ENCODE measurements at places on chromosomes 7 and 10.

DNA sequence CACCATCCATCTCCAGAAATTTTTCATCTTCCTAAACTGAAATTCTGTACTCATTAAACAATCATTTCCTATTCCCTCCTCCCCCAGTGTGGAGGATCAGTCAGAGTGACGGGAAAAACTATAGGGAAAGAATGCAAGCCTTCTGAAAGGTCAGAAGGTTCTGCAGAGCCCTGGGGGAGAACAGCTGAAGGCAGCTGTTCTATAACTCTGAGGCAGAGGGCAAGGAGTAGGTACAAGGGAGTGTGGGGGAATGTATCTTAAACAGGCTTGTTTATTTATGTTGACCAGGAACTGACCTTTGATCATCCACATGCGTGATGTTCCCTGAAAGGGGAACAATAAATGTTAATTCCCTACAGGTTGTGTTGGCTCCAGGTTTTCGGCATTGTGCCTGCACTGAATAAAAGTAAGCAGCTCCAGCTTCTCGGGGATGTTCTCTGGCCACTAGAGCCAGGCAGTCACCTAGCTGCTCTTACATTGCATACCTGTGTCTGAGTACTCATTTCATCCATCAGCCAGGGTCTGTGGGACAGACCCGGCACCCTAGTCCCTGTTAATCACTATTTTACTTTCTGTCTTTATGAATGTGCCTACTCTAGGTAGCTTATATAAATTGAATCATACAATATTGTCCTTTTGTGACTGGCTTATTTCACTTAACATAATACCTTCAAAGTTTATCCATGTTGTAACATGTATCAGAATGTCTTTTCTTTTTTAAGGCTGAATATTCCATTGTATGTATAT lies 5.8 kb downstream of the IFIT1 start:
- no peak for DNase-seq

DNA sequence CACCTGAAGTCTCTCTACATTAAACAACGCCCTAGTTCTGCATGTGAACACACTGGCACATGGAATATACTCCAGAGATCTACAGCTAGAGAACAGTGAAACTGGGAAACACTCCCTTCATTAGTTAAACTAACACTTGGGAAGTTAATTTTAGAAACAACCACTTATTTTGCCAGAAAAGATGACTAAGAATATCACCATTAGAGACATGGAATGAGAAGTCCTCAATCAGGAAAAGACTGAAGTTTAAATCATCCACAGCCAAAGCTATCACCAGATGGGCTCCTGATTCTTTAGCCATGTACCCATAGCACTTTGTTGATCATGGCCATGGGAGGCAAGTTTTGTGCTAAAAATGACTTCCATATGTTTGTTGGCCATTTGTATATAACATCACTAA lies 719.5 kb downstream of the KCNMA1 start:
- no peak for DNase-seq

DNA sequence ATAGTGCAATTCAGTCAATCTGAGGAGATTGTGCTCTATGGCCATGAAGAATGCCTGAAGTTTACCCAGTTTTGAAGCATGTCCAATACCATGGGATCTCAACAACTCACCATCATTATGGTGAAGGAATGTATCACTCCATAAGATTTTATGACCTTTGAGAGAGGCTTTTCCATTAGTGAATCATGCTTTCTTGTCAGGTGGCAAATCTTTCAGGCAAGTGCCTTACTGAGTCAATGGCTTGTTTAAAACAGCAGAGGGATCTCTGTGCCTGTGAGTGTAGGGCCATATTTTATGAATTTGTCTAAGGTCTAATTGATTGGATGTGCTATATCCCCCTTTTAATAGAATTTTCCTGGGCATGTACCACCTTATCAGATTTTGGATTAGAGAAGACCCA lies 131.5 kb downstream of the CCDC7 start:
- no peak for DNase-seq

DNA sequence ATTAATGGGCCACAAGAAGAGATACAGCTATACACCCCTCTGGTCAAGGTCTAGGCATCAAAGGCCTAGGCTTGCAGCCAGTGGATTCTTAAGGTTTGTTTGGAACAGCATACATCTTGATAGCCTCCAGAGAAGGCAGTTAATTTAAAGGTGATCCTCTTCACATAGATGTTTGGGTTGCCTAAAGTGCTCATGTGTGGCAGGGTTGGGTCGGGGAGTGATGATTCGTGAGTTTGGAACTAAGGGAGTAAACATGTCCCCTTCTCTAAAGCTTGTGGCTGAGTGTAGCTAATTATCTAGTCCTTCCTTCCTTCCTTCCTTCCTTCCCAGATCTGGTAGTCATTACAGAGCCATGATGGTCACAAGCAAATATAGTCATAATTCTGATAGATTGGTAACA lies 12.4 kb downstream of the PCLO start:
- DNase-seq = no peak

DNA sequence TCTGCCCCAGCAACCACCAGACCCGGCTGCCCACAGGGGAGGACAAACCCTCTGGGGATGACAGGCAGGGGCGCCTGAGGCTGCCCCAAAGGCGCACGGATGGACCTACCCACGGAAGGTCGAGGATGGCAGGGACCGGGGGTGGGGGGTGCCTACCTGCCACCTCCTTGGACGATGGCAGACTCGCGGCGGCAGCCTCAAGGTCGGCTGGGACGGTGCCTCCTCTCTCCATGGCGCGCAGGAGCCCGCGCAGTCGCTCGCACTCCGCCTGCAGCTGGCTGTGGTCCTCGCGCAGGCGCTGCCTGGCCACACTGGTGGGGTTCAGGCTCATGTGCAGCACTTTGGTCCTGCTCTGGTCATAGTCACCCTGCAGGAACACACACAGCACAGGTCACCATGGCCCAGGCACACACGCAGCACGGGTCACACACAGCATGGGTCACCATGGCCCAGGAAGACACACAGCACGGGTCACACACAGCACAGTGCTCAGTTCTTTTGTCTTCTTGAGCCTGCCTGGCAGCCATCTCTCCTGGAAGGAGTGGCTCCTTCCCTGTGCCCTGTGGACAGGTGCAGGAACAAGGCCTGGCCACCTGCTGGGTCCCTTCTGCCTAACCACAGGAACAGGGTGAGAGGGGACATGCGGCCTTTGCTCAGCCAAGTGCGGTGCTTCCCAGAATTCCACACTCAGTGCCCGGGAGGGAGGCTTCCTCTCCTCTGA lies 266.6 kb downstream of the ELFN1 start:
- DNase-seq = no peak

DNA sequence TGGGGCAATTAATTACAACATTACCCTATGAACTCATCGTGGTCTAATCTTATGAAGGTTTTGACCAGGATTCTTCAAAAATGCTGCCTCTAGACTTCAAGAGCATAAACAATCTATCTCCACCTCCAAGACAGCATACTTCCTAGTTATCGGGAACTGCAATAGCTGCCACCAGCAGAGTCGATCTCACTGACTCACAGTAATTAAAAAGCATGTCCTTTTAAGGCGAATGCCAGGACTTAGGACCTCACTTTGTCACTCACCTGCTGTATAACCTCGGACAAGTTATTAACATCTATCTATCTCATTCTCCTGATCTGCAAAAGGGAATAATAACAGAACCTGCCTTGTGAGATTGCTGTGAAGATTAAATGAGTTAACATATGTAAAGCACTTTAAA lies 666.0 kb upstream of the COBL start:
- no peak for DNase-seq

DNA sequence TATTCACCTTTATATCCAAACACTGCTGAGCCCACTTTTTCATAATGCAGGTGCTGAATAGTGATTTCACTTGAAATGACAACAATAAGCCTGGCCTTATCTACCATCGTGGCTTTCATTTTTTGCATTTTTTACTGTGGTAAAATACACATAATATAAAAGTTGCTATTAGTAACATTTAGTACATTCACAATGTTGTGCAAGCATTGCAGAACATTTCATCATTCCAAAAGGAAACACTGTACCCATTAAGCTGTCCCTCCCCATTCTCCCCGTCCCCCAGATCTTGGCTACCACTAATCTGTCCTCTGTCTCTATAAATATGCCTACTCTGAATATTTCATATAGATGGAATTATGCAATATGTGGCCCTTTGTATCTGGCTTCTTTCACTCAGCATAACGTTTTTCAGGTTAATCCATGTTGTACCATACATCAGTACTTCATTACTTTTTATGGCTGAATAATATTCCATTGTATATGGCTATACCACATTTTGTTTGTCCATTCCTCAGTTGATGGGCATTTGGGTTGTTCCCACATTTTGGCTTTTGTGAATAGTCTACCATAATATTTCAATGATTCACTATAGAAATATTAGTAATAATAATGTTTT lies 68.5 kb upstream of the ARID5B start:
- no peak for DNase-seq

- DNase-seq = no peak
Observed at GRCh38 chr10:68553138-68553537, 7.0 kb upstream of the TET1 start.

DNA sequence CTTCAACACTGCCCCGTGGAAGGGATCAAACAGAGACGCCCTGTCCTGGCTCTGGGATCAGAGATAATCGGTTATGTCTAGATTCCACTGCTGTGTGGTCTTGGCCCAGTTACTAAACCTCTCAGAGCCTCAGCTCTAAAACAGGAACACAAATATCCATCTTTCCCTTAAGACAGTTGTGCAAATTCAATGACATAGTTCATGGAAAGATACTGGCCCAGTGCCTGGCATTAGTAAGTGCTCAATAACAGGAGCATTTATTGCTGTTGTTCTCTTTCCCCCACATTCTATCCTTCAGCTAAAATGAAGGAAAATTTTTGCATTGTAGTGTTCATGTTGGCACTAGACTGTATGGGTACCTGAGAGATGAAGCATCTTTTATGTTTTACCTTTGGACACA lies 58.6 kb downstream of the TACC2 start:
- no peak for DNase-seq

DNA sequence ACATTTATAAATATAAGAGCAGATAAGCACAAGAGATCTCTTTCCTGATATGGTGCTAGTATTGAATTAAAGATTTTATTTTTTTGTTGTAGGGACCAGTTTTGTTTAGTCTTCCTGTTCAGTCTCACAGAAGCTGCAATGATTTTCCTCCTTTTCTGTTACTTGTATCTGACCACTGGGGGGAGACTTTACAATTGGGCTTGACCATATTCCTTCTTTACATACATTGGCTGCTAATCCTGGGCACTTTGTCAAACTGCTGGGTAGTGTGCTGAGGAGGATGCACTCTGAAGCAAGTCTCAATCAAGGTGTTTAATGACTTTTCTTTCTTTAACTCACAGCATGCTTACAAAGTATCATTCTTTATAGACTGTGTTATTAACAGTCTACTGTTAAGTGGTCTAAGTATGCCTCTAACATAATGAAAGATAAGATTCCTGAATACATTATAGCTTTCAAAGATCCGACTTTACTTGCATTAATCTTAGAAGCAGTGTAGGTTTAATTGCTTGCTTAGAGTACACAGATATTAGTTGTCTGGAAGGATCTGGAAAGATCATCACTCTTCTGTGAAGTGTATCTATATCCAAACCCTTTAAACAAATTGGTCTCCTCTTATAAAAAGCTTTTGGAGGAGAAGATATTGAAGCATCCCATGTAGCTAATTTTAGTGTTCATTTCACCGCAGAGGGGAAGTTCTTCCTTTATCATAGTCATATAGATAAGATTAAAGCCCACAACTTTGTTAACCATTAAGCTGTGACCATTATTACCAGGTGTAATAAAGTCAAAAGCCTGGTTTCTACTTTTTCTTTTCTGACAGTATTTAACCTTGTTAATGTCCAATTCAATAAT lies 3.1 kb downstream of the PALS2 start:
- peak; percentile 39 for DNase-seq

GRCh38 chr10:52100011-52100547 lies 214.0 kb upstream of the DKK1 start:
- no peak for DNase-seq

DNA sequence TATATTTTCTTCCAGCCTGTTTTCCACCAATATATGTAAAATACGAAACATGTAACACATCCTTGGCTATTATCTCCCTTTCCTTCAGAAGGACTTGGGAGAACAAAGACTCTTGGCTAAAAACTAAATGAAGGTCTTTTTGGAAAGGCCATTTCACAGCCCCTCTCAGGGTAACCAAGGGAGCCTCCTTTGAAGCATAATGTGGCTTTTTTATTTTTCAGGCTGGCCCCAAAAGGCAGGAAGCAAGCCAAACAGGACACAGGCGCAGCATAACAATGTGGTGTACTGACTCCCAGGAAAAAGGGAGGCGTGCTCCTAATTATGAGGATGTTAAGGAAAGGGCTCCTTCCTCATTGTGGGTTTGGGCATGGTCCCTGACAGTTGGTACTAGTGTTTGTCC lies 30.3 kb upstream of the CCSER2 start:
- no peak for DNase-seq

GRCh38 chr10:102678842-102679289 lies 34.6 kb downstream of the TRIM8 start:
- peak; percentile 30 for DNase-seq

GRCh38 chr10:103947799-103948516 lies 19.0 kb upstream of the SLK start:
- no peak for DNase-seq

DNA sequence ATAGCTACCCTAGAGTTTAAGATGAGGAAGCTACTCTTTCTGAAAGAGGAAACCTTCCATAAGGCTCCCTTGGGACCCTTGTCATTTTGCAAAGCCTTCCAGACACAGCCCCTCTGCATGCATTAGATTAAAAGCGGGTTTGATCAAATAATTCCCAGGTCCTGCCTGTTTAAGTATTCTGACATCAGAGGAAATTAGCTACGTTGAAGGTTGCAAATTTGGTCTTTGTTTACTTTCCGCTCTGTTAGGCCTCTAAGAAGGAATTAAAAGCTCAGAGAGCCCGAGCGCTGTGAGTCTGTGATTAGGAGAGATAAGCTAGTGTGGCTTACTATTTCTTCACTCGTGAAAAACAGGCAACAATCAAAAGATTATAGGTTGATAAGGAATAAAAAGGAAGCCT lies 1.4 kb upstream of the THSD7A start:
- no peak for DNase-seq

- DNase-seq = peak; percentile 35
Observed at GRCh38 chr10:87615856-87616255, 43.8 kb upstream of the PAPSS2 start.

GRCh38 chr10:75616874-75617478 lies 185.6 kb downstream of the LRMDA start:
- no peak for DNase-seq

DNA sequence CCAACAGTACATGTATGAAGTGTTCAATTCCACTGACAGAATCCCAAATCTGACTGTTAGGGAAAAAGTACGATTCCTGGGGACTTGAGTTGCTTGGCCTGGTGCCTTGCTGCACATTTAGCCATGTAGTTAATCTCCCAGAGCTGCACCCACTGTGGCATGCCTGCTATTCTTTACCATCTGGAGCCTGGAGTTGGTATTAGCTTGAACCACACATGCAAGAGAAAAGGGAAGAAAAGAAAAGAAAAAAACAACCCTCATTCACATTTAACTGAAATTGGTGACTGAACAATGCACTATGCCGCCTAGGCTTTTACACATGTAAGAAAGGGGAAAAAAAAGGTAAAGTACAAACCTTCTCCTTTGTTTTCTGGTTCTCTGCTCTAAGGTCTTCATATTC lies 26.1 kb downstream of the SHTN1 start:
- DNase-seq = no peak

GRCh38 chr7:24457219-24457558 lies 116.1 kb upstream of the PALS2 start:
- DNase-seq = no peak
